ENCODE measurements at places on chromosomes 12 and 14.
A peak's percentile ranks its signal among the peaks of the same experiment; 100 is the strongest.

DNA sequence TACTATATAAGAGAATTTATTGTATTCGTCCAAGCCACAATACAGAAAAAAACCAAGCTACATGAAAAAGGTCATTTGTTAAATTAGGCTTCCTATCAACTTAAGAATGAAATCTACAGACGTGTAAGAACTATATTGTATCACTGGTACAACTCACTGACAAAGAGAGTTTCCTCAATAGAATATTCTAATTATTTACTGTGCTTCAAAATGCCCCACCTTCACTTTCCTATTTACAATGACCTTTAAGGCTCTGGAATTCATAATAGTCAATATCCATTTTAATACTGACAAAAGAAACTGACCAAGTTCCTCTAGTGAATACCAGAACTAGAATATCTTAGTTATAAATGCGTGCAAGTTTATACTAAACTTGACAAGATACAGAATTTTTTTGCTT is 55.9 kb downstream of the C2CD5 start:
- DNase-seq, result no peak

GRCh38 chr14:93262446-93262845 is 55.4 kb downstream of the UBR7 start:
- no peak for DNase-seq

DNA sequence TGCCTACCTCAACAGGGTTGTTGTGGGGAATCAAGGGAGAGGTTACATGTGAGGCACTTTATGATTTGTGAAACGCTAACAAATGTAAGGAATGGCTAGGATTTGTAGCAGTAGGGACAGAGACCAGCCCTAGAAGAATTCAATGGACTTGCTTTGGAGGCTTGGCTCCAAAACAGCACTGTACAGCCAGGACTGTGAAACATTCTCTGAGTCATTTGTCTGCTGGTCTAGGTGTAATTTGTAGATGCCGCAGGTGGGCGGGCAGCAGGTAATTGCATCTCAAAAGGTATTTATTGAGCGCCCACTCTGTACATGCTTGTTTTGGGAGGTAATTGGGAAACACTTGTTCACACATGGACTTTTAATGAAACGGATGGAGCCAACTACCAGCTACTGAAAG is 11.4 kb downstream of the SLC7A8 start:
- no peak for DNase-seq

DNA sequence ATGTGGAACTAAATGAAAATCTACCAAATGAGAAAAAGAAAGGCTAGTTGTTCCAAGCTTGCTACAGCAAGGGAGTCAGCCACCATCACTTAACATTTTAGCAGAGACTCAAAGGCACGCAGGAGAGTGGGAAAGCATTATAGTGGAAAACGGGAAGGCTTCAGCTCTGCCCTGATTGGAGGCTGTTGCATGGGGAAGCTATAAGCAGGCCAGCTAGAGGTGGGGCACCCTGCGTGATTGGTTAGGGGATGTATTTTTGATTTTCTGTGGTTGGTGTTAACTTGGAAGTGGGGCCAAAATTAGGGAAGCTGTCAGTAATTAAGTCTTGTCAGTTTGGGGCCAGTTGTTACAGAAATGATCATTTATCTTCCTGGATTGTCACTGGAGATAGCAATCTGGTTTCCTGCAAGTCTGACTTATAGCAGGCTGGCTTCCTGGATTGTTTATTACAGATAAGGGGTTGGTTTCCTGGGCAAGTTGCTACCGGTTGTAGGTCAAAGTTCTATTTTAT is 93.9 kb downstream of the FAR2 start:
- no peak for DNase-seq

DNA sequence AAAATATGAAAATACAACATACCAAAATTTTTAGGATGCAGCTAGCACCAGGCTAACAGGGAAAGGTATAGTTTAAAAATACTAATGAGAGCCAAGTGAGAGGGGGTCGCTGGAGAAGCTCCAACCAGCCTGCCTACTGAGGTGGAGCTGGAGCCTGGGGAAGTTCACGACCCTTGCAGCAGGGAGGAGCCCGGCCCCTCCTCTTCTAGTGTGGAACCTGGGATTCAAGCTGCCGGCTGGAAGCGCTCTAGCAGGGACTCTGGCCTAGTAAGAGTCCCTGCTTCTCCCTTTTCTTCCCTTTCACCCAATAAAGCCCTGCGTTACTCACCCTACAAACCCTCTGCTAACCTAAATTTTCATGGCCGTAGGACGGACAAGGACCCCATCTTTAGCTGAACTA is 5.0 kb upstream of the KCNK13 start:
- DNase-seq, result no peak

DNA sequence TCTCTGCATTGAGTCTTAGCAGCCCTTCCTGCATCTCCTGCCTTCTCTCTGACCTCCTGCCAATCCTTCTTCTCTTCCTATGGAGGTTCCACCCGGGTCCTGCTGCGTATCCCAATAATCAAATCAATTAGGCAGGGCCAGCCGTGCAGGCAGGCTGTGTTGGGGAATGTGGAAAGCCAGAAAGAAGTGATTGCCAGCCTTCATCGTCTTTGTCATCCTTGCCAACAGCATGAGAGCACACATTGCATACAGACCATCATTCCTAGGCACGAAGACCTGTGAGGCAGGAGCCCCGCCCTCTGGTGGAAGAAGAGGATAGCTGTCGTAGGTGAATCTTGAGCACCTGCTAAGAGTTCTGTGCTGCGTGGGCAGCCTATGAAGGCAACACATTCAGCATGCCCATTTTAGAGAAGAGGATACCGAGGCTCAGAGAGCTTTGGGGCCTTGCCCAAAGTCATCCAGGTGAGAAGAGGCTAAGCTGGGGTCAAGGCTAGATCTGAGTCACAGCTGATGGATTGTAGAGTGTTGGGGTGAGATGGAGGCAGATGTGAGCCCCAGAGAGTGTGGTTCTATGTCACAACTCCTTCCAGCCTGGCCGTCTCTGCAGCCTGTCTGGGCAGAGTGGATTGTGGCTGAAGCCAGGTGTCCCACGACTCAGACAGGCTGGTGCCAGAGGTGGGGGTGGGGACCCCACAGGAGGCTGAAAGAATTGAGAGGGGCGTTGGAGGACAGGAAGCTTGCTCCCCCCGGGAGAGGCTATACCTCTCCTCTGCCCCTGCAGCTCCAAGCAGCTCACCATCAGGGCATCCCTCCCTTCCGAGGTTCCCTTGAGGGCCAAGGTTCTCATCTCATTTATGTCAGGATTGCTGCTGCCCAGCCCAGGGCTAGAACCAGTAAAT is 12.7 kb downstream of the C14orf132 start:
- DNase-seq, result peak; percentile 79

DNA sequence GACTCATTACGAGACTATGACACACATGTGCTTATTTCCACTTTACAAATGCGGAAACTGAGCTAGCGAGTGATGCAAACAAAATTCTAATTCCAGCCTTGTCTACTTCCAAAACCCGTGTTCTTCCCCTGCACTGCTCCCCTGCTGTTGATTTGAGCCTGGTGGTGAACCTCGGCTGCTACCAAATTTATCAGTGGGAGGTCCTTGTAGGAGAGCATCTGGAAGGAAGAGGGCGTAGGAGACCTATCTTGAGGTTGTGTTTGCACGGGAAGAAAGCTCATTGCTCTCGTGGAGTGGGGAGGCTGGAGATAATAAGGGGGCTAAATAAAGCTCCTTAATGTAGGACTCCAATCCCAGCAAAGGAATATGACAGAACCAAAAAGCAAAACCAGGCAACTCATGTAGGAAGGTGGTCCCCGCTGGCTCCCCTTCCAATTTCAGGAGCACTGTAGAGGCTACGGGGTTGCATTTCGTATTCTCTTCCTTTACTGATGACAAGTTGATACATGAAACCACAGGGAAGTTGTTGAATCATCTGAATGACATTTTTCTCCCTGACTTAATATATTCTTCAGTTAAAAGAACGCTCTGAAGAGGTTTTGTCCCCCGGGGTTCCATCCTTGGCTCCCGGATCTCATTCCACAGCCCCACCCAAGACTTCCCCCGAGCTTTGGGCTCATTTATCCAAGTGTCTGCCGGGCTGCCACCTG is 52.6 kb downstream of the FZD10 start:
- no peak for DNase-seq

GRCh38 chr12:1830981-1831963 is 10.9 kb downstream of the LRTM2 start:
- DNase-seq, result peak; percentile 81

DNA sequence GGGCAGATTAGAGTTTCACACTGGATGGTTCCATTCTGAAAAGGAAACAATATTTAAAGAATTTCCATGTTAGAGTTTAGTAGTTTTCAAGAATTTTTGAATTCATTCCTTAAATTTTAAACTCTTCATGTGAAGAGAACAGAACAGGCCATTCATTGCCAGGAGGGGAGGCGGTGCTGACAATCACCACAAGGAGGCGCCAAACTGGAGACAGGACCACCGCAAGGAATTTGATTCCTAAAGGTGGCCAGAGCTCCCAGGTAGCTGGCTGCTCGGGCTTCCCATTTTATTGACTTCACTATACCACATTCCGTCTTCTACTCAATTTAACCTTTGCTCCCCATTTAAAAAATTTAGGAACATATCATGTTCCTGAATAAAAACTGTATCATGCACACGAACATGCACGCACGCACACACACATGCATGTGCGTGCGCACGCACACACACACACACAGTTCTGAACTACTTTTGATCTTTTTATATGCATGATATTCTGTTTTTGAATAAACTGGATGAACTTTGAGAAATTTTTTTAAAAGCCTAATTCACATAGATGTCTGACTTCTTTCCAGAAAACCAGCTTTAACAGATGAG is 101.2 kb downstream of the NELL2 start:
- no peak for DNase-seq

DNA sequence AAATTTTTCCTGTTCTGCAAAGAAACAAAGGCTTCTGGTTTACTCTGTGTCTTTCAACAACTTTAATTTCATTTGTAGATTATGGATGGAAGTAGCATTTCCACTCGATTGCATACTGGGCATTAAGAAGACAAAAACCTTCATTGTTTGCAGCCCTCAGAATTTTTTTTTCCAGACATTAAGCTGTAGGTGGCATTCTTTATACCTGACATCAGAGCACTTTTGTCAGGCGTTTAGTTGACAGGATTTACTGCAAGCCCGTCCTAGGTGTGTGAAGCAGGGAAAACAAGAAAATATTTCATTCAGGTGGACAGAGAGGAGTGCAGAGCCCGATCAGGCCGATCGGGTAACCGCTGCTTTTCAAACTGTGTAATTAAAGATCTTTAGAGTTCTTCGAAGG is 107.5 kb downstream of the TMEM260 start:
- no peak for DNase-seq

- no peak for DNase-seq
Measured at GRCh38 chr12:46468160-46468559, 95.6 kb upstream of the SLC38A2 start.

DNA sequence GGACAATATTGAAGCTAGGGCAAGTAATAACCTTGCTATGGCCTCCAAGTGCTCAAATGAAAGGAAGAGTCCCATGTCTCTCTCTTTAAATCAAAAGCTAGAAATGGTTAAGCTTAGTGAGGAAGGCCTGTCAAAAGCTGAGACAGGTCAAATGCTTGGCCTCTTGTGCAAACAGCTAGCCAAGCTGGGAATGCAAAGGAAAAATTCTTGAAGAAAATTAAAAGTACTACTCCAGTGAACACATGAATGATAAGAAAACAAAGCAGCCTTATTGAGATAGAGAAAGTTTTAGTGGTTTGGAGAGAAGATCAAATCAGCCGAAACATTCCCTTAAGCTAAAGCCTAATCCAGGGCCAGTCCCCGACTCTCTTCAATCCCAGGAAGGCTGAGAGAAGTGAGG is 84.1 kb upstream of the PLEKHA5 start:
- no peak for DNase-seq

DNA sequence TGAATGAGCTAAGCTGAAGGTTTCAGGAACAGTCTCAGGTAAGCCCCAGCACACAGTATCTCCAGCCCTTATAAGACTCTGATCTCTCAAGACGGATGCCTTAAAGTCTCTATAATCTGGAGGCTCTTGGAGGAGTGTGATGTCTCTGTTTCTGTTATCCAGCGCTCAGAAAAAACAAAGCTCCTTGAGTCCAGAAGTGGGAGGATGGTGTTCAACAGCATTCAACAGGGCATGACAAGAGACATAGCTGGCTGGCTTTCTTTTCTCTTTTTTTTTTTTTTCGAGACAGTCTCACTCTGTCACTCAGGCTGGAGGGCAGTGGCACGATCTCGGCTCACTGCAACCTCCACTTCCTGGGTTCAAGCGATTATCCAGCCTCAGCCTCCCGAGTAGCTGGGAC is 31.6 kb upstream of the TESC start:
- no peak for DNase-seq

GRCh38 chr14:103155010-103155409 is 31.7 kb downstream of the TNFAIP2 start:
- DNase-seq, result no peak

- DNase-seq, result no peak
Measured at GRCh38 chr12:76762601-76762980, 1.3 kb upstream of the ZDHHC17 start.

DNA sequence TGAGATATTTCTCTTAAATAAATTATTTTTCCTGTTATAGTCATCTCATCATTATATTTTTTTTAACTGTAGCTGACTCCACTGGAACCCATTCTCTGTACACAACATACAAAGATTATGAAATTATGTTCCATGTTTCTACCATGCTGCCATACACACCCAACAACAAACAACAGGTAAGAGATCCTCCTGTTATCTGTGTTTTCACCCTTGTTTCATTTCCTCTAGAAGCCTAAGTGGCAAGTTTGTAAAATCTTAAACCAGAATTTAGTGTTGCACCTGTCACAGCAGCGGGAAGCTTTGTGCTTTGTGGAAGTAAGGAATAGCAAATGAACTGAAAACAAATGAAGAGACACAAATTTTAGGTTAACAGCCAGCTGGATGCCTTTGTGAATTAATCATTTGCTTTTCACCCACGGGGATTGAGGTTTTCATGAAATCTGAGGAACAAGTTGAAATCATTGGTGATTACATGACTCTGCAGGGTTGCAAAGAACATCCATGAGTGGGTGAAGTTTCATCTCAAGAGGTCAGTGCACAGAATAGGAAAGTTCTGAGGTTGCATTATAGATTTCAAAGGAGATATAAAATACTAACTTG is 273.9 kb upstream of the RGS6 start:
- no peak for DNase-seq

- DNase-seq, result no peak
Measured at GRCh38 chr12:89889062-89889461, 180.4 kb upstream of the ATP2B1 start.

Data from chondrocyte (in vitro differentiated cells).